ENCODE measurements at places on chromosomes 1 and 21.

GRCh38 chr1:238647877-238648276 is 738.5 kb upstream of the CHRM3 start:
- DNase-seq: no peak

GRCh38 chr1:204480515-204480914 is 14.1 kb downstream of the PIK3C2B start:
- no peak for DNase-seq

DNA sequence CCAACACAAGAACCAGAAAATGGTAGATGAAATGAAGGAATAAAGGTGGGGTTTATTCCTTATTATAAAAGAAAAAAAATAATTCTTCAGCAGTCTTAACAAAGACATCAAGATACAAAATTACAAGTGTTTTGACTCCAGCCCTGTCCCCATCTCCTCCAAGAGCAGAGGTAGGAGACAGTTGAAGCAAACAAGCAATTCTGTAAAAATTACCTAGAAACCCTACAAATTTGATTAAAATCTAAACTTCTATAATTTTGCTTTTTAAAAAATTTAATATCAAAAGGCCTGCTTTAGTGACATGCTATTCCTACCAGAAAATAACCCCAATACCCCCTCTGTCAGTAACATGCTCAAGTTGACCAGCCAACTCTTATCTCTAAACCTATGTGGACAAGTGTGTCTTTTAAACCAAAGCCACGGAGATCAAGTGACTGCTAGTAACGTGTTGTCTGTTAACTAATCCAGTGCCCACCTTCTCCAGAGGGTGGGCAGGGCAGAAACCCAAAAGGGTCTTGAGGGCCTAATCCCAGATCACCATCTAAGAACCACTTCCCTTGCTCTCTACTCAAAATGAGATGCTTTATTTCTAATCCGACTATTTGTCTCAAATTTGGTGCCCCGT is 8.4 kb downstream of the GLUL start:
- DNase-seq: no peak

GRCh38 chr21:40060083-40060677 is 192.9 kb downstream of the PCP4 start:
- DNase-seq: no peak

GRCh38 chr1:98651116-98651632 is 10.3 kb upstream of the SNX7 start:
- DNase-seq: no peak
